ENCODE measurements at places on chromosomes 6 and 20.

DNA sequence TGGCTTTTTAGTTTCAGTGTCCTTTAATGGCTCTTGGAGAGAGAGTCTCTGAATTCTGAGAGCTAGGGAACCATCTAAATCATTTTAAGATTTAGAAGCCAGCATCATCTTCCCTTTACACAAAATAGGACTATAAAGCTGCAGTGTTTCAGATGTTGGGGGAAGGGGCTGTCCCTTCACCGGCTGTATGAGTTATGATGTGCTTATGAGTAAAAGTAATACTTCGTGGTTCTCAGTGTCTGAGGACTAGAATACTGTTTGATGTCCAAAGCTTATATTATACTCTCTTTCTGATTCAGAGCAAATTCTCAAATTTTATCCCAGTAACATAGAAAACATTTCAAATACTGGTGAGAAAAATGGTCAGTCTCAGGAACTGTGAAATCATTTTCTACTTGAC, 63.5 kb upstream of the FAM8A1 start:
- no peak for DNase-seq

- no peak for DNase-seq
Measured at GRCh38 chr20:59144179-59144830, 19.3 kb upstream of the ZNF831 start.

GRCh38 chr6:65638047-65638831, 68.8 kb downstream of the EYS start:
- DNase-seq: no peak

DNA sequence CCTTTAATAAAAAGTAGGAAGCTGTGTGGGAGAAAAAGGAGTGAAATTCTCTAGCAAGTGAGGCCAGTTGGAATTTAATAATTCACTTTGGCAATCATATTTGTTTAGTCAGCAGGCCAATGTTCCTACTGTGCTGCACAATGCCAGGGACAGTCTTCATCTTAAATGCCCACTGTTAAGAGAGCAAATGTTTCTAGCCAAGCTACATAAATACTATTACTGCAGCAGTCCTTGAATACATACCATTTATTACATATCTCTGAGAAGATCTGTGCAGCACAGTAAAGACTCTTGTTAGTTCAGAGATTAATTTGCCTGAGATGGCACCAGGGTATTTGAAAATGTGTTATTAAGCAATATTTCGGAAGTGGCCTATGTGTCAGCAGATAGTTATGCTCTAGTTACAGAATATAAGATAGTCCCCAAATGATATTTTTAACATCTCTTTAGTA, 105.4 kb downstream of the OGFRL1 start:
- DNase-seq: no peak

DNA sequence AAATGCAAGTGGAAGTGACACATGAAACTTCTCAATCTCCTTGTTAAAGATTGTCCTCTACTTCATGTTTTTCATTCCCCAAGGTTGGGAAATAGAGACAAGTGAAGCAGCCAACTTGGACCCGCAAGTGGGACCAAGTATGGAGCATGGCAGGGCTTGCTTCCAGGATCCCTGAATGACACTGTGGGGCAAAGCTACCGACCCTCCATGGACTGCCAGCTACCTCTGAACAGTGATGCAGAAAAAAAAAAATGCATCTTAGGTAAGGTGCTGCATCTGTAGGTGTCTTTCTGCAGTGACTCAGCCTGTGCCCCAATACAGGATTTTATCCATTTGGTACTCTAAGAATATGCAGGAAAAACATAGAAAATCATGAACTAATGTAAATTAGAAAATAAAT, 119.1 kb upstream of the ENPP5 start:
- no peak for DNase-seq

- no peak for DNase-seq
Measured at GRCh38 chr6:19153981-19154295, 683.2 kb upstream of the ID4 start.

DNA sequence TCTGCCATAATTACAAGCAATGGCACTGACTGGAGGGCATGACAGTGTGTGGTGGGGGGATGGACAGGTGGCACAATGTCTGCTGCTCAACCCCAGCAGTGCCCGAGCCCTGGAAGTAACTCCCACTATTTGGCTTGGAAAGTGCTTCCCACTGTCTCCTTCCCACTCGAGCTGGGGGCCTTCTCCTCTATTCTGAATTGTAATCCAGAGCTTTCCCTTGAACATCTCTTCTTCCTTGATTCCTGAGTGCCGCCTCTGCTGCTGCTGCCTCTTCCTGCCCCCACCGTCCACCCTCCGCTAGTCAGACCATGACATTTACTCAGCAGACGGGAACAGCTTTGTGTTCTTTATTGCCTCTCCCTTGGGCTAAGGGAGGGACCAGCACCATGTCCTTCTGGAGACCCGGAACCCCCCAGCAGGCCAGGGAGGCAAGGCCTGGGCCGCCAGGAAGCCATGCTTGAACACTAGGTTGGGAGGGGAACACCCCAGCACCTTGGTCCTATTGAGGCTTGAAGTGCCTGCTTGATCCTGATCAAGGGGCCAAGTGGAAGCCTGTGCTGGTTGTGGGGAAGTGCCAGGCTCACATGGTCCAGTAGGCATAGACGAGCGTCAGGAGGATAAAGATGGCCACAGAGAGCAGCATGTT, 17.0 kb downstream of the CCDC167 start:
- DNase-seq: no peak

DNA sequence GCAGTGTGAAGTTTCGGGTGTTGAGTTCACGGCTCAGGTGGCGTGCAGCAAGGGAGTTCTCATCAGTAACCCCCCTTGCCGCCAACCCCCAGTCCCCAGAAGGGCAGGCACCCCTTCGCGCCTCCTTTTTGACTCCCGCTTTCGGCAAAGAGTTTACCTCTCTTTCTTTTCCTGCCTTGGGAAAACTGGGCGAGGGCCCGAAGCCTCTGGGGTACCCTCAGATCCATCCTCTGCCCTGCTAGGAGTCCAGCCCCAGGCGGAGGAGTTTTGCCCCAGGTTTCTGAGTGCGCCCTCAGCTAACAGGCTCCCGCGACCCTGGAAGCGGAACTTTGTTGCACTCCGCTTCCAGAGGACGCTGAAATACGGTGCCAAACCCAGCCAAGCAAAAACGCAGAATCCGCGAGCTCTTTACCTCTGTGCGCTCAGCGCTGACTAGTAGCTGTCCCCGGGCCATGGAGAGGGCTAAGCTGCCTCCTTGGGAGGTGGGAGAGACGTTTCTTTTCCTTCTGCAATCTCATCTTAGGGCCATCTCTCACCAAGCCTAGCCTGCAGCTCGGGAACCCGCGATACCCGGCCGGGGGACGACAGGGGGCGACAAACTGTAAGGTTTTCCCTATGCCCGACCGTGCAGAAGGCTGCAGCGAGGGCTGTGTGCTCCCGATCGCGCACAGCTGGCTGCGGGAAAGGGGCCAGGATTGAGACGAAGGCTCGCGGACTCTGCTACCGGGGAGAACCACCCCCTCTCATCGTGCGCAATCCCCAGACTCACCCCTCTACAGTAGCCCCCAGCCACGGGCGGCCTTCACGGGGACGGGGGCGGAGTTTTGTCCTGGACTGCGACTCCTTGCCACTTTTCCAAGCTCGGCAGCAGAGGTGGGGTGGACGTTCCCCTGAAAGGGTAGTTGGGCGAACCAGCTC, 2.7 kb upstream of the PAX1 start:
- peak; percentile 83 for DNase-seq

GRCh38 chr20:24998121-24998520, 5.6 kb upstream of the APMAP start:
- DNase-seq: no peak

DNA sequence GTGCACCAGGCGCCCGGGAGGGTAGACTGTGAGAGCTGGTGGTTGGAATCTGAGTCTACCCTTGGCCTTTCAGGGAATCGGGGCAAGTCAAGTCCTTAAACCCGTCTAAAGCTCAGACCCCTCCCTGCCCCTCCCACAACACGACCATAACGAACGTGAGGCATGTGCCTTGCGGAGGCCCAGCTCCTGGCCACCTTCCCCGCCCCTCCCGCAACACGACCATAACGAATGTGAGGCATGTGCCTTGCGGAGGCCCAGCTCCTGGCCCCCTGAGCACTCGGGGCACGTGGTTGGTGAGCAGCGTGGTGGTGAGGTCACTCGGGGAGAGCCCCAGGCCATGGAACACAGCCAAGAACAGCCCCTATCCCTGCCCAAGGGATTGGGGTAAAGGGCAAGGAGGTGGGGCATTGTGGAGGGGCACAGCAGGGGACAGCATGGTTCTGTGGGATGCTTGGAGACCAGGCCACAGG, 132.2 kb downstream of the TAF4 start:
- no peak for DNase-seq

DNA sequence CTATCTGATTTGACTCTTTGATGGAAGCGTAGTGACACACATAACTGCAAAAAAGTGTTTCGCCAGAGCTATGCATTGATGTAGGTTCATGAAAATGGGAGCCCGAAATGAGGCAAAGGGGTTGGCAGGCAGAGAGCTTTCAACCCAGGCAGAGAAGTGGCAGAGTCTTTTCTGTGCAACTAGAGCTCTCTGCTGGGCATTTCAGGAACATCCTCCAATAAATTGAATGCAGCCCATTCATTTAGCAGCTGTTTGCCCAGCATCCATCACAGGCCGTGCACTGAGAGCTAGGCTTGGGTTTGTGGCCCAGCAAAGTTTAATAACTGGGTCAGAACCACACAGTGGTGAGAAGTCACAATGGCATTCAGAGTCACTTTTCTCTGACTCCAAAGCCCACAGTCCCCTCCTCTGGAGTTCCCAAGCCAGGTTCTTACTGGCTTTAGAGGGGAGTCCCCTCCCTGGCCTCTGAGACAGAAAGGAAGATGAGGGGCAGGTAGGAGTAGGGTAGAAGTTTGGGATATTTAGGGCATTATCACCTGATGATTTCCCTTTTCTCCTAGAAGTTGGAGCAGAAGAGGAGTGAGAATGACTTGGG, 31.8 kb upstream of the ELMO2 start:
- no peak for DNase-seq

GRCh38 chr20:20102163-20102562, 49.8 kb downstream of the CFAP61 start:
- DNase-seq: no peak
